ENCODE measurements at places on chromosomes 2 and 18.

GRCh38 chr18:78770139-78770822, 209.3 kb upstream of the SALL3 start:
- DNase-seq, result no peak

- no peak for DNase-seq
These were observed 37.0 kb upstream of the METTL21A start for GRCh38 chr2:207662203-207662602.

GRCh38 chr2:54881759-54882158, 158.3 kb downstream of the EML6 start:
- no peak for DNase-seq

- no peak for DNase-seq
These were observed 220.5 kb downstream of the PIEZO2 start for GRCh38 chr18:10928772-10929373.

DNA sequence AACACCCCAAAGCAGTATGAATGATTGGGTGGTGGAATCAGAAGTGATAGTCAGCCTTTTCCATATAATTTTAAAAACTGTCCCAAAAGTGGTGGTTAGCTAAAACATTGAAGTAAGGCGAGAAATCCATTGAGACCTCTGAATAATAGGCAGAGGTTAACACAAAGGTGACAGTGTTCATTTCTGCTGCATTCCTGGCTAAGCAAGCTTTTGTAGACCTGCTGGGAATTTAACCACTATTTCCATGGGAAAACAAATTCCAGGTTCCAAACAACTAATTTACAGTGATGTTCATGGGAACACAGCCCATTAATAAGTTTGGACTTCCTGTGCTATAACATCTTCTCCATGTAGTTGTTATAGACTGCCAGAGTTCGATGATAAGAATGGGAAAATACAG, 6.3 kb upstream of the INO80D start:
- DNase-seq, result no peak

Measured in caudate nucleus (tissue), 63 donors.